ENCODE measurements at places on chromosomes 6 and 20.

- peak; percentile 42 for DNase-seq
These were observed 76.2 kb downstream of the FAM229B start for GRCh38 chr6:112163295-112164257.

- DNase-seq: no peak
These were observed 108.4 kb downstream of the PLCB4 start for GRCh38 chr20:9177278-9177677.

DNA sequence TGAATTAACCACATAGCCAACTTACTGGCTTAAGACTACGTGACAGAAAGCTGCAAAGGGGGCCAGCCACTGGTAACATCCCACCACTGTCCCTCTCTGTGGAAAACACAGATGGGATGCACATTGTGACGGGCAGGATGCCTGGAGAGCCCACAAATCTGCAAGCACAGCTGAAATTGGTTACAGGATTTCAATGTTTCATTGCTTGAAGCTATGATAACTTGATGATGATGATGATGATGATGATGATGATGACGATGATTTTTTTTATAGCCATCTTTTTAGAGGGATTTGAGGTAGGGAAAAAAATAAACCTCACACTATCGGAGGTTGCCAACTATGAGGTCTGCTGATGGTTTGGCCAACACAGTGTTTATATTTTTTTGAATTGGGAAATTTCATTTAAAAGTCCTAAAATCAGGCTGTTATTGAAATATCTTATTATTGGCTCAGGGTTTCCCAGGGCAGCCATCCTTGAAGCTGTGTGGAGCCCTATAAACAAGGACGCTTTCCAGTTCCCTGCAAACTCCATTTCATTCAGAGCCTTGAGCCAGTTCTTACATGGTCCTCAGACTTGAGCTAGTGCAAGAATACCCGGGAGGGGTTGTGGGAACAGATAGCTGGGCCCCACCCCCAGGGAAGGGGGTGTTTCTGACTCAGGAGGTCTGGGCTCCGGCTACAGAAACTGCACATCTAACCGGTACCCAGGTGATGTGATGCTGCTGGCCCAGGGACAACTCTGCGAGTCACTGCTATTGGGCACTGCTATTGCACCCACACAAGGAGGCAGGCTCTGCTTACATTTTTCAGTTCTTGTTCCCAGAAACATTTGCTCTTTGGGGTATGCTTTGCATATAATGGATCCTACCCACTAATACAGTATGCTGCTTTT, 27.1 kb downstream of the BCAS1 start:
- no peak for DNase-seq

- no peak for DNase-seq
These were observed 187.7 kb downstream of the NFATC2 start for GRCh38 chr20:51354769-51355319.

GRCh38 chr20:14235355-14235754, 102.1 kb downstream of the FLRT3 start:
- no peak for DNase-seq

GRCh38 chr6:113381959-113382358, 475.2 kb upstream of the MARCKS start:
- no peak for DNase-seq

GRCh38 chr6:37524025-37524969, 24.6 kb upstream of the CCDC167 start:
- DNase-seq: no peak
